ENCODE measurements at places on chromosomes 4 and X.
A peak's percentile ranks its signal among the peaks of the same experiment; 100 is the strongest.

- DNase-seq, result no peak
Observed at GRCh38 chrX:100491174-100491573, 81.1 kb upstream of the PCDH19 start.

GRCh38 chr4:7937006-7937405 is 2.7 kb downstream of the AFAP1 start:
- DNase-seq, result no peak

DNA sequence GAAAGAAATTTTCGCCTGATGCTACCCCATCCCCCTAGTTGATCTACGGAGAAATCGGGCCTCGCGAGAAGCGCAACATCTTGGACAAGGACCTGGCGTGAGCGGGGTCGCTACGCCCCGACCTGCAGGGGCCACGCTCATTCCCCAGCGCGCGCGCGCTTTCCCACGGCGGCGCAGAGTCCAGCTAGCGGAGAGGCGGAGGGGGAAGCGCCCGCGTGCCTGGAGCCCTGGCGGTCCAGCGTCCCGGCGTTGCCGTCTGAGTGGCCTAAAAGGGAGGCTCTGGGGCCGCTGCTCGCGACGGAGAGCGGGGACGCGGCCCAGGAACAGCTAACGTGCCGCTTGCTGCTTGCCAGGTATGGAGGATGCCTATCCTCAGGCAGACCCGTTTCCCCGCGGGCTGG is 6.0 kb upstream of the SOX3 start:
- DNase-seq, result no peak

DNA sequence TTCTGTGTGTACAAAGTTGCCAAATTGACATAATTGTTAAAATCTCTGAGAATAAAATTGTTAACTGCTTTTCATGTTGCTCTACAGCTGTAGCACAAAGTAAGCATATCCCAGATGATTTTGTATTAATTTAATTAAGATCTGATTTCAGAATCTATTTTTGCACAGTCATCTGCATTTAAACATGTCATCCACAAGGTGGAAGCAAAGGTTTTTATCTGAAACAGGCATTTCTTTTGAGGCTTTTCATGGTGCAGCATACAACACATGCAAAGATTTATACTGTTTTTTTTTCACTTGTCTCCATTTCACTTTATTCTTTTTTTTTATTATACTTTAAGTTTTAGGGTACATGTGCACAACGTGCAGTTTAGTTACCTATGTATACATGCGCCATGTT is 51.2 kb downstream of the GC start:
- DNase-seq, result no peak

DNA sequence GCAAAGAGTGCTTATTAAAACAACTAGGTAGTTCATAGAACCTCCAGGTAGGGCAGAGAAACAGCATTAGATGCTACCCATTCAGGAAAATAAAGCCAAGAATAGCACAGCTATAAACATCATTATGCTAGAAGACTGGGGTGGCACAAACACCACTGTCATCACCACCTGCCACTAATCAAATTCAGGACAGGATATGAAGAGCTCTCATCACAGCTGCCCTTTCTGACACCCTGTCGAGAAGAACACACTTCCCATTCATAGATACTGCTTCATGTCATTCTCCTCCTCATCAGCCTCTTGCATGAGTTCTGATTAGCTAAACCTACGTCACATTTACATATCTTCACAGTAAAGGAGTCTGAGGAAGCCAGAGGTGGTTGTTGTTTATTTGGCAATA is 692.3 kb upstream of the HS3ST1 start:
- DNase-seq, result no peak

DNA sequence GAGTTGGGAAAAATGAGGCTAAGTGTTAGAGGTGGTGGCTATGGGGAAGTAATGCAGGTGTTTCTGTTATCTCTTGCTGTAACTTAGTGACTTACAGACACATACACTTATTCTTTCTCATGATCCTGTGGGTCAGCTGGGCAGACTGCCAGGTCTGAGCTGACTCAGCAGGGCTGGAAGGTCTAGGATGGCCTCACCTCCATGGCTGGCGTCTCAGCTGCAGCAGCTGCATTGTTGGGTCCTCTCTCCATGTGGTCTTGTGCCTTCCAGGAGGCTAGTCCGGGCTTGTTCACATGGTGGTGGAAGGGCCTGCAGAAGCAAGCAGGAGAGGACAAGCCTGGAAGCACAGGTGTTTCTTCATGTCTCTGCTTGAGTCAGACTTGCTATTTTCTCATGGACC is 172.7 kb downstream of the NHS start:
- DNase-seq, result no peak

DNA sequence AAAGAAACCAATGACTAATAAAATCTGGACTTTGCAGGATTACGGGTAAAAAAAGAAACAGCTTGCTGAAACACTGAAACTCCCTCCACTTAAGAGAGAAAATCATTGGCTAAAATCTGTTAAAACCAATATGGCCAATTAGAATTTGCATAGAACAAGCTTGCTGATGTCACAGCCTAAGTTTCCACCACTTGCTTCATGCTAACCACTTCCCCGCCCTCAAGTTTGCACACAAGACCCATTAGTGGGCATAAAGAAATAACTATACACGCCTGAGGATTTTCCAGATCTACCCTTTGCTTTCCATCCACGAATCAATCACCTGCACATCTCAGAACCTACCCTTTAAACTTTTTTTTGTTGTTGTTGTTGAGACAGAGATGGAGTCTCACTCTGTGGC is 42.7 kb upstream of the PHEX start:
- DNase-seq, result no peak

DNA sequence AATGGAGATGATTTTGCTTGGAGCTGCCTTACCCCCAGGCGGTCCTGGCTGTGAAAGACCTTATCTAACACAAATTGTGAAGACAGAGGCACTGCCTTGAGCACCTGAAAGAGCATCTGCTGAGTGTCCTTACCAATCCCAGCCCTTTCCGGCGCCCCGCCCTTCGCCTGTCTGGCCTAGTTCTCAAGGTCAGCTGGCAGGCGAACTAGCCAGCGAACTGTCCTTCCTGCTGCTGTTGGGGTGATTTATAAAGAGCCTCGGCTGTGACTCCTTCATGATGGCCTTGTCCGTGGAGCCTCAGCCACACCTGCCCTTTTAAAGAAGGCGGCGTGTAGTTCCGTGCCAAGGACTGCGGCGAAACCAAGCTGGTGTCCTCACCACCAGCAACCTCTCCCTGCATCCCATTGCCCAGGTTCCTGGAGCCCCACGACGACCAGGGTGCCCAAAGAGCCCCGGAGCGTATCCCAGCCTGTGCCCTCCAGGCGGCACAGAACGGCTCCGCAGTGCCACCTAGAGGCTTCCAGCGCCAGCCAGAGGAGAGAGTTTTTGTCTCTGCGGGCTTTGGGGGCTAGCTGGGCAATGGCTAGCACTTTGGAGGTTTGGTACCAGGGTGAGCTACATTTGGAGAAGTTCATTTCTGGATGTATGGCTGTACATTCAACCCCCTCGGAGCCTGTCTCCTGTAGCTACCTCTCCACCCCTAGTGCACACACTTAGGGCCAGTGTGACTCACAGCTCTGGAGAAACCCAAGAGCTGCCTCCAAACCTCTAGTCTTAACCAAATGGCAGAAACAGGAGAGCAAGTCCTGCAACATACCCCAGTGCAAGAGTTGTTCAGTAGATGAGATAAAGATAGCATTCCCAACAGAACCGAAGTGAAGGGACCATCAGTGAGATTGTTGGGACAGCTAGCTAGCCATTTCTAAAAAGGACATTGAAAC is 36.8 kb upstream of the VMA21 start:
- peak; percentile 1 for DNase-seq

DNA sequence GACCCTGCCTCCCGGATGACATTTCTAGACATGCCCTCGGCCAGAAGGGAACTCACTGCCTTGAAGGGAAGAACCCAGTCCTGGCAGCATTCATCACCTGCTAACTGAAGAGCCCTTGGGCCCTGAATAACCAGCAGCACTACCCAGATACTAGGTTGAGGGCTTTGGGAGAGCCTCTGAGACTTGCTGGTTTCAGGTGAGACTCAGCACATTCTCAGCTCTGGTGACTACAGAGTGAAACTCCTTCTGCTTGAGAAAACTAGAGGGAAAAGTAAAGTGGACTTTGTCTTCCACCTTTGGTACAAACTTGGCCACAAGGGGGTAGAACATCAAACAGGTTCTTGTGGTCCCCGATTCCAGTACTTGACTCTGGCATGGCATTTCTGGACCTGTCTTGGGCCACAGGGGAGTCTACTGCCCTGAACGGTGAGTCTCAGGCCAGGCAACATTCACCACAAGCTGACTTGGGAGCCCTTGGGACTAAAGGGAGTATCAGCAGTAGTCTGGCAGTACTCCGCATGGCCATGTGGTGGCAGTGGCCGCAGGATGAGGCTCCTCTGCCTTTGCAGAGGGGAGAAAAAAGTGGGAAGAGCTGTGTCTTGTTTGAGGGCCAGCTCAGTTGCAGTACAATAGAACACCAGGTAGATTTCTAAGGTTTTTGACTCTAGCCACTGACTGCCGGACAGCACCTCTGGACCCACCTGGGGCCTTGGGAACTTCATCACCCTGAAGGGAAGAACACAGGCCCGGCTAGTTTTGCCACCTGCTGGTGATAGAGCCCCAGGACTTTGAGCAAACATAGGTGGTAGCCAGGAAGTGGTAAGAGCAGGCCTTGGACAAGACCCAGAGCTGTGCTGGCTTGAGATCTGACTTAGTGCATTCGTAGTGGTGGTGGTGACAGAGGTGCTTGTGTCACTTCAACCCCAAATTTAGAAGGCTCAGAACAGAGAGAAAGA is 414.8 kb downstream of the OPHN1 start:
- DNase-seq, result no peak

GRCh38 chr4:93084599-93085305 is 743.8 kb upstream of the ATOH1 start:
- DNase-seq, result no peak

- DNase-seq, result no peak
Observed at GRCh38 chr4:175703956-175704600, 108.0 kb downstream of the GPM6A start.

GRCh38 chr4:103786014-103786413 is 66.2 kb upstream of the TACR3 start:
- no peak for DNase-seq

DNA sequence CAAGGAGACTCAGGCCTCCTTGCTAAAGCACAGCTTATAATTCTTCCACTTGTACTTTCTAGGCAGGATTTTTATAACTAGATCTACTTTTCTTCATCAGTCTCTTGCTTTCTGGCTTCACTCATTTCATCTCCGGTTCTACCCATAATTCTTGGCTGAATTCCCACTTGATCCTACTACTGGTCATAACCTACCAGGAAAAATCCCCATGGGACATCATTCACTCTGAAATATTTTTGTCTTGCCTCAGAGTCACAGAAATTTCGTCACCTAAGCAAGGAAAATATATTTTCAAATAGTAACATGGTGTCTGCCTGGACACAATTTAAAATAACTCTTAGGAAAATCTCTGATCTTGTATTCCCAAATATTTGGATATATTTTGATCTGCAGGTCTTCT is 122.3 kb downstream of the TEX13A start:
- no peak for DNase-seq

DNA sequence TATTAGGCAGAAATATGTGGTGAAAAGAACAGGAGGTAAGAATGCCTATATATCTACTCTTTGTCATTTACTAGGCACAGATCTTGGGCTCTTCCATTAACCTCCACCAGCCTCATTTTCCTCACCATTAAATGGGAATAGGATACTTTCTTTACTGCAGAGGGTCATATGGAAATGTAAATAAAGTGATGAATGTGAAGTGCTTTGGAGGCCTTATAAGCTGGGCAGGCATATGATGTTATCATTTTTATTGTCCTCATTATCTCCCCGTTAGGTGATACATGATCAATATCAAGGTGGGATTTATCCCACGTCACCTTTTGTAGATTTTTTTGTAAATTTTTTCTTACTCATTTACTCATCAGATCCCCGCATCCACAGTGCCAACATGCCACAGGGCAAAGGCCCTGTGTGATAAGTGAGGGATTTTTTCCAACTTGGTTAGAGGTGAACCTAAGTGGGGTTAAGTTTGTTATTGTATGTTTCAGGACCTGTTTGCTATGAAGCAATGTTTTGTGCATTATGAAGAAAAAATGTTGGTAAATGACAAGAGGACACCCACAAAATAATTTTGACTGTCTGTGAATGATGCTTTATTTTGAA is 107.8 kb downstream of the SLC4A4 start:
- no peak for DNase-seq

DNA sequence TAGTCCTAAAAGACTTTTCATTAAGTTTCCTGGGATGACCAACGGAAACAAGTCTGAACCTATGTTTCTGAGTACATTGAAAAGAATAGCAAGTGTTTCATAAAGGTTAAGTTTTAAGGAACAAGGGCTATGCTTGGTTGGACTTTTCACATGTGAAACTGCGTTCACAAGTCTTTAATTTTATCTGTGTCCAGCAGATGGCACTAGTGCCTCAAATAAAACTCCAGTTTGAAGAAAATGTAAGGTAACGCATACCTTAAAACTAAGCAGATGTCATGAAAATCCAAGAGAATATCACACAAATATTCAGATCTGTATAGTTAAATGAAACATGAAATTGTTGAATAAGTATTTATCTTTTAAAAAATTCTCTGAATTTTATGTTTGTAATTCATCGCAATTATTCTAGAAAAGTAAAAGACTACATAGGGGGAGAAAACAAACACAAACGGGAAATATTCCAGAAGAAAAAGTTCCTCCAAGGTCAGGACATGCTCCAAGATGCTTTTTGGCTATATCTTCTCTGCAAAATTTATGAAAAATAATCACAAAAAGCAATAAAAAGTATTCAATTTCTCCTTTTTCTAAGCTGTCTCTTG is 89.6 kb upstream of the MAD2L1 start:
- DNase-seq, result no peak

- no peak for DNase-seq
Observed at GRCh38 chr4:38085751-38086150, 125.6 kb downstream of the PTTG2 start.

DNA sequence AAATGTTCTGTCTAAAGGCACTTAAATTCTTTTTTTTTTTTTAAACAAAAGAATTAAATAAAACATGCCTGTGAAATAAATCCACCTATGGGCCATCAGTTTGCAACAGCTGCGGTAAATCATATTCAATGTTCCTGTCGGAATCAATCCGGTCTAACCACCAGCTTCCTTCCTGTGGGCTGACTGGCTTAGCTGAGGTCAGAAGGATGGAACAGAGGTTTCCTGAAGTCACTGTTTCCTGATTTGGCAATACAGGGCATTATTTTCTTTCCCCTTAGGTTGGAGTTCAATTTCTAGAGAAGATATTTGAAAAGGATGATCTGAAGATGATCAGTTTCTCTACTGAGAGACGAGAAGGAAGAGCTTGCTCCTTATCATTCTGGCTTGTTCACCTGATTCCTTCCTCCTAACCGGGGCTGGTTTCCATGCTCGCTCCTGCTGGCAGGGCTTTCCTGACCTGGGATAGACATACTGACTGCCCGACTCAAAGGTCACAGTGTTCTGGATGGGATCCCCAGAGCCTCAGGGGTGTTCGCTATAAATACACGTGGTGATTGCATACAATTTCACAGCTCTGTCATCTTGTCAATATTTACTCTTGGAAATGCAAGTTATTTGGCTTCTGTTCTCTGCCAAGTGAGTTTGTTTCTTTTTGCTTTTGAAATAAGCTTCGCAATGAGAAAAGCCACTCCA is 21.7 kb downstream of the PDLIM3 start:
- no peak for DNase-seq

GRCh38 chrX:102985192-102985591 is 48.1 kb downstream of the RAB40AL start:
- DNase-seq, result no peak

GRCh38 chr4:181784881-181785280 is 458.3 kb upstream of the TENM3 start:
- DNase-seq, result no peak

- DNase-seq, result no peak
Observed at GRCh38 chr4:158856852-158857251, 88.0 kb downstream of the FNIP2 start.

- no peak for DNase-seq
Observed at GRCh38 chr4:115233600-115233999, 120.2 kb upstream of the NDST4 start.

Data from anterior cingulate cortex (tissue), 58 donors.